ENCODE measurements at places on chromosomes 5 and 9. TPM values are rescaled to one million over a fixed set of nuclear protein-coding genes. Genes with fewer than 3 reads are reported as not detected.

BAAT gene
- total RNA-seq = 0.30 TPM

IFNA13 gene
- total RNA-seq = not detected

IFNW1 gene
- total RNA-seq = not detected

GAS1 gene
- 11.3 TPM for total RNA-seq

KCNT1 gene
- 13.3 TPM for total RNA-seq

DNA sequence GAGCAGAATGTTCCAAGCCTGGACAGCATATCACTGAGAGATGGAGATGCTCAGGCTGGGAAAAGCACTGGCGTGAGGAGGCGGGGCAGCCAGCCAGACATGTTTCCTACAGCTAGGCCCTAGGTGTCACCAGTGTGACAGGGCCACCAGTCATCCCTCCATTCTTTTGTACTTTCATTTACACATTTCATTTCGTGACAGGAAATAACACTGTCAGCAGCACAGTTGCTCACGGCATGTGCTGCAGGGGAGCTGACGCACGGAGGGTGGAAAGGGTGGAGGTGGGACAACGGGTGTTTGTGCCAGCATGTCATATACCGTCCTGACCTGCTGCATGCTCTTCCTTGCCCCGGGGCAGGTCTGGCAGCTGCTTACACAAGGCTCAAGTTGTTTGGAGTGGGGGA lies 14.8 kb upstream of the CEMIP2 start:
- no peak overlapping the region for H3K4me3 ChIP-seq
- no peak for DNase-seq
- H3K27me3 ChIP-seq = no peaks in the 10 kb centered on the region

- H3K27ac ChIP-seq = no peak overlapping the region
- no peak for DNase-seq
- peaks cover 10% of the 10 kb centered on the region for H3K4me1 ChIP-seq
- H3K36me3 ChIP-seq = peaks cover 38% of the 10 kb centered on the region
- H3K4me3 ChIP-seq = no peak overlapping the region
- H3K27me3 ChIP-seq = no peaks in the 10 kb centered on the region
Measured at GRCh38 chr9:70352802-70353201, 61.7 kb downstream of the KLF9 start.

DNA sequence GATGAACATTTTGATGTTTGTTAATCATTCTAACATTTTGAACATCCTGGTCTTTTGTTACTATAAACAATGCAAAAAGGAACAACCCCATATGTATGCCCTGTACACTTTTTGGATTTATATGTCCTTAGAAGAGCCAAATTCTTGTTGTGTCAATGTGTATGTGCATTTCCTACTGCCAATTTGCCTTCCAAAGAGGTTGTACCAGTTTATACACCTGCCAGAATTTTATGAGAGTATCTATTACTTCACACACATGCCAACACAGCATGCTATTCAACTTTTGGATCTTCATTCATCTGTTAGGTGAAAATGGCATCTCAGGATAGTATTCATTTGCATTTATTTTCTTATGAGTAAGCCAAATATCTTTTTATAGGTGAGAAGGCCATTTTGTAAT lies 162.0 kb upstream of the SEMA6A start:
- no peak overlapping the region for H3K4me3 ChIP-seq
- no peak overlapping the region for H3K27ac ChIP-seq
- no peak for DNase-seq
- H3K27me3 ChIP-seq = no peaks in the 10 kb centered on the region
- no peaks in the 10 kb centered on the region for H3K4me1 ChIP-seq

DNA sequence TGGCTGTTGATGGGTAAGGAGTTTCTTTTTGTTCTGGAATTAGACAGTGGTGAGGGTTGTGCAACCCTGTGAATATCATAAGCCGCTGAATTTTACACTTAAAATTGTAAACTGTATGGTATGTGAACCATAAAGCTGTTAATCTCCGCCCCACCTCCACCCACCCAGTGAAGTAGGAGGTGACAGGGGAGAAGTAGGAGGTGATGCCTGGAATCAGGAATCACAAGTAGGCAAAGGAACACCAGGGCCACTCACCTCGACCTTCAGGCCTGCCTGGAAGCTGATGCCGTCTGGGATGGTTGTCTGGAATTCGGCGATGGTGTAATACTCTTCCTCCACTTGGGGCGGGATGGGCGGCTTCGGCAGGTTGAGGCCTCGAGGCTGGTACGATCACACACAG lies 62.3 kb upstream of the UBTD2 start:
- H3K4me1 ChIP-seq = no peaks in the 10 kb centered on the region
- H3K36me3 ChIP-seq = peaks cover 2% of the 10 kb centered on the region
- H3K4me3 ChIP-seq = no peak overlapping the region
- H3K27ac ChIP-seq = no peak overlapping the region
- no peaks in the 10 kb centered on the region for H3K27me3 ChIP-seq

DNA sequence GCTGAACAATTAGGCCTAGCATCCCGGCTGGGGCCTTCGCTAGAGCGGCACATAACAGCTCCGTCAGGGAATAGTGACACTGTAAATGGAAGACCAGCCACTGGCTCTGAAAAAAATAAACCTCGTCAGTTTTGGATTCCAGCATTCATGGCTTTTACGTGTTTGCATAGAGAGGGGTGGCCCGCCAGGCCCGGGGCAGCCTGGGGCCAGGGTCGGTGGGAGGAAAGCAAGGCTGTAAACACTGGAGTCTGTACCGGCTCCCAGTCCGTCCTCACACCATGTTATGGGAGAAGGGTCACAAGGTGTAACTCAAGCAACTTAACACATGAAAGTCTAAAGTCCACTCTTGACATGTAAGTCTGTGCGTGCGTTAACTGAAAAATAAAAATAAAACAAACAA lies 11.2 kb downstream of the CCNI2 start:
- H3K4me1 ChIP-seq = no peaks in the 10 kb centered on the region
- no peak overlapping the region for H3K4me3 ChIP-seq

DNA sequence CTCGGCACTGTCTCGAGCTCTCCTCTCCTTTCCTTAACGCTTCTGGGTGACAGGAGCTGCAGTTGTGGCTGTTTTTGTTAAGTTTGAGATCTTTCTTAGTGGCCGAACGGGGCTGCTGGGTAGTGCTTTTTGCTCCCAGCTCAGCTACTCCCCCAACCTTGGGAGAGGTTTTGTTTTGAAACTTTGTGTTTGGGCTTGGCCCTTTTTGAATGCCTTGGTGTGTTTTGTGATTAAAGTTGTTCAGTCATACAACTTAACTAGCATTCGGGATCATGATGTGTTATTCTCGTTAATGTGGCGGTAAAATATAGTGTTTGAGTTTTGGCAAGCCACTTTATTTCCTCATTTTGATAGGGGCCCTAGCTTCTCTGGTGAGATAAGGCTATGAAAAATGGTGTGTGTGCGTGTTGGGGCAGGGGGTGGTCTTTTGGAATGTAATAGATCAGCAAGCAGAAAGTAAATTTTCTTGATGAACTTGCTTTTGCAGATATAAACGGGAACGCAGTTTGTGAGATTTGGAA lies 1.1 kb downstream of the KDM3B start:
- H3K4me3 ChIP-seq = peak overlapping the region; percentile 96
- H3K27ac ChIP-seq = peak overlapping the region; percentile 93
- no peak for DNase-seq
- H3K27me3 ChIP-seq = no peaks in the 10 kb centered on the region
- H3K36me3 ChIP-seq = no peaks in the 10 kb centered on the region

DNA sequence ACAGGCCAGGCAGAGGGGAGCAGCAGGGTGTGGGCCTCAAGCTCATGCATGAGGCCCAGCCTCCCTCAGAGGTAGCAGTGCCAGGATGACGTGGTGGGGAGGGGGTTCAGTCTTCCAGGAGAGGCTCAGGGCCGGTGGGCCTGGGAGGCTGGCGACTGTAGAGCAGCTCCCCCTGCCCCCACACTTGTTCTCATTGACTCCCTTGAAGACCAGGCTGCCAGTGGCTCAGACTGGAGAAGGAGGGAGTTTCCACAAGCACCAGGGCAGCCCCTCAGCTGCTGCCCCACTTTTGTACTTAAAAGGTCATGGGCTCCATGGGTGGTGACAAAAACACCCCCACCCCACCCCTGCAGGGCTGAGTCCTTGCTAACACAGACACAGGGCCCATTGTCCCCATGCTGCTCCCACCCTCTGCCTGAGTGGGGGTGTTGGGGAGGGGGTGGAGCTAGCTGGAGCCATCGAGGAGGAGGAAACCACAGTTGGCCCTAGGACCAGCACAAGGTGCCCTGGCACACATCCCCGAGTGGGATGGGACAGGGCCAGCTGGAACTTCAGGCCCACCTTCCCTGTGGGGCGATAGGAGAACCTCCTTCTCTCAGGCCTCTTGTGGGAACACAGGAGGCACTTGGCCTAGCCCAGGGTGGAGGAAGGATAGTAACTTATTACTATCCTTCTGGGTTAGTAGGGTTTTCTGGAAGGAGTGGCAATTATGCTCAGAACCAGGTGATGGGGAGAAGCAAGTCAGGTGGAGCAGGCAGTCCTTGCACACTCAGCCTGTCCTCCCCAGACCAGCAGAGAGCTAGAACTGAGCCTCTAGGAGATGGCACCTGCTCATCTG lies 10.7 kb downstream of the PDLIM4 start:
- H3K27me3 ChIP-seq = no peaks in the 10 kb centered on the region

- no peak overlapping the region for H3K27ac ChIP-seq
- H3K36me3 ChIP-seq = no peaks in the 10 kb centered on the region
- H3K4me1 ChIP-seq = peaks cover 5% of the 10 kb centered on the region
- H3K27me3 ChIP-seq = no peaks in the 10 kb centered on the region
Measured at GRCh38 chr5:138853132-138853531, 22.0 kb downstream of the LRRTM2 start.

GRCh38 chr9:81649475-81650240 lies 39.7 kb downstream of the TLE1 start:
- peaks cover 18% of the 10 kb centered on the region for H3K4me1 ChIP-seq
- no peak overlapping the region for H3K27ac ChIP-seq
- no peaks in the 10 kb centered on the region for H3K27me3 ChIP-seq
- H3K36me3 ChIP-seq = peaks cover 22% of the 10 kb centered on the region

GRCh38 chr5:125612776-125613175 lies 810.4 kb upstream of the GRAMD2B start:
- H3K4me3 ChIP-seq = peak overlapping the region; percentile 11
- H3K4me1 ChIP-seq = peaks cover 10% of the 10 kb centered on the region
- no peak for DNase-seq

- no peak for DNase-seq
- no peak overlapping the region for H3K4me3 ChIP-seq
- H3K4me1 ChIP-seq = peaks cover 78% of the 10 kb centered on the region
- H3K27ac ChIP-seq = peak overlapping the region; percentile 88
- no peaks in the 10 kb centered on the region for H3K36me3 ChIP-seq
Measured at GRCh38 chr5:42521406-42521805, 98.2 kb downstream of the GHR start.

DNA sequence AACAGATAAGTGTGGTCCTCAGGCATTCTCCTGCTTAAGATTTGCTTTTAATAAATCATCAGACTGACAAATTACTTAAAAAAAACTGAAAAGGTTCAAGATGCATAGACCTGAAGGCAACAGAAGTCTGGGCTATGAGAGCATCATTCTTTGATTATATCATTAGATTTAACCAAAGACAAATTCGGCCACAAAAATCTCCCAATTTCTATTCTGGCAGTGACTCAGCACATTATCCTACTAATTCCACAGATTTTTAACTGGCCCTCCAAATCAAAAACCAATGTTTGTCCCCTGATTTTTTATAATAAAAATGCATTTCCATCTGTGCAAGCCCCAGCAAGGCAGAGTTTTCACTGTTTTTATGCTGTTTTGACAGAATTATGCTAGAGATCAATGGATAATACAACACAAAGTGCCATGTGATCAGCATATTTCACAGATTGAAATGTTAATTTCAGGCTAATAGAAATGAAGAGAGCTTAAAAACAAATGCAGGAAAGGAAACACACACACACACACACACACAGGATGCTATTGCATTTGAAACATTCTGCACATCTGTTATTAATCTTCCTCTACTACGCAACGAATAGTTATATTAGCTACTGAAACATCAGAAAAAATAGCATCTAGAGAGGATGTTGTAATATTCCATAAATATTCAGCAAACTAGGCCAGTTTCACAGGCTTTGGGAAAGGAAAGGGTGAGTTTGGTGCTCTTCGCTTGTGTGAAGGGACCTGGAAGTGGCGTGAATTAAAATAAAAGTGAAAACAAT lies 177.6 kb upstream of the ST8SIA4 start:
- no peak overlapping the region for H3K4me3 ChIP-seq
- no peaks in the 10 kb centered on the region for H3K27me3 ChIP-seq
- no peak overlapping the region for H3K27ac ChIP-seq
- no peaks in the 10 kb centered on the region for H3K36me3 ChIP-seq

- no peaks in the 10 kb centered on the region for H3K36me3 ChIP-seq
- H3K4me3 ChIP-seq = no peak overlapping the region
- DNase-seq = no peak
- no peaks in the 10 kb centered on the region for H3K27me3 ChIP-seq
- H3K4me1 ChIP-seq = peaks cover 11% of the 10 kb centered on the region
Measured at GRCh38 chr5:173743641-173744343, 127.3 kb upstream of the BOD1 start.

GRCh38 chr5:35963381-35963843 lies 25.0 kb upstream of the CAPSL start:
- H3K4me3 ChIP-seq = peak overlapping the region; percentile 29
- H3K27me3 ChIP-seq = no peaks in the 10 kb centered on the region
- no peaks in the 10 kb centered on the region for H3K36me3 ChIP-seq
- no peaks in the 10 kb centered on the region for H3K4me1 ChIP-seq
- H3K27ac ChIP-seq = no peak overlapping the region

DNA sequence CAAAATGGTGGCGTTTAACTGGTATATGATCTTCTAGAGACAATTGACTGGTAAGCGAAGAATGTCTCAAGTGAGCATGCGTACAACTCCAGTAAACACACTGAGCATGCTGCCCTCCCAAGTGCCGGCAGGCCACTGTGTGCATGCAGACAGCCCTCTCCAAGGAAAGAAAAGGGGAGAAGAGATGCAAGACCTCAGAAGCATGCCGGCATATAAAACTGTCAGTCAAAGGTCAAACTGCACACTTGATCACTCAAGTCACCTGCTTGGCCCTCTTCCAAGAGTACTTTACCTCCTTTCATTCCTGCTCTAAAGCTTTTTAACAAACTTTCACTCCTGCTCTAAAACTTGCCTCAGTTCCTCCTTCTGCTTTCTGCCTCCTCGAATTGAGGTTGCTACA lies 910.2 kb downstream of the TAF11L14 start:
- H3K4me1 ChIP-seq = no peaks in the 10 kb centered on the region
- H3K36me3 ChIP-seq = no peaks in the 10 kb centered on the region
- no peaks in the 10 kb centered on the region for H3K27me3 ChIP-seq
- no peak overlapping the region for H3K27ac ChIP-seq
